Esophagus mucosa (tissue), 1 donor: ENCODE measurements at places on chromosomes 7 and 10.

GRCh38 chr10:11668847-11669610 is 57.6 kb upstream of the USP6NL start:
- ATAC-seq = no peak

GRCh38 chr10:15795036-15795792 is 65.1 kb downstream of the MINDY3 start:
- no peak for ATAC-seq

DNA sequence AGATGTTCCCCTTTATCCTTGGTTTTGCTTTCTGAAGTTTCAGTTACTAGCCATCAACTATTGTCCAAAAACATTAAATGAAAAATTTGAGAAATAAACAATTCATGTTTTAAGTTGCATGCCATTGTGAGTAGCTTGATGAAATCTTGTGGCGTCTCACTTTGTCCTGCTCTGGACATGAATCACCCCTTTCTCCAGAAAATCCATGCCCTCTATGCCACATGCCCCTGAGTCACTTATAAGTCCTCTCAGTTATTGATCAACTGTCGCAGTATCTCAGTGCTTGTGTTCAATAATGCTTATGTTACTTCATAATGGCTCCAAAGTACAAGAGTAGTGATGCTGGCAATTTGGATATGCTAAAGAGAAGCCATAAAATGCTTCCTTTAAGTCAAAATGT is 208.0 kb upstream of the FERD3L start:
- ATAC-seq = no peak

DNA sequence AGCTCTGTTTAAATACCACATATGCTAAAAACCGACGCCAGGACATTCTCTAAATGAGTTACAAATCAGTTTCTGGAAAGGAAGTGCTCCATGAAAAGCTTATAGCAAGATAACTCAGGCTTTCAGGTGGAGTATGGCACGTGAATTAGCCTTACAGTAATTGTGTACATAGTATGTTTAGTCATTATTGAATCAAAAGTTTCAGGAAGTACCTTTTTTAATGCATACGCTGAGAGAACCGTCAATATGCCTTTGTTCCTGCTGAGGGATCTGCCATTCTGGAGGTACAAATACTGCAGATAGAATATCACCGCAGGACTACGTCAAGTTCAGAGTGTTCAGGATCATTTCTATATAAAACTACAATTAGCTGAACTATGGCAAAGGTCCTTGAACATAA is 45.7 kb downstream of the ANKMY2 start:
- ATAC-seq = no peak

- ATAC-seq = no peak
These were observed 142.0 kb upstream of the RET start for GRCh38 chr10:42934842-42935241.

DNA sequence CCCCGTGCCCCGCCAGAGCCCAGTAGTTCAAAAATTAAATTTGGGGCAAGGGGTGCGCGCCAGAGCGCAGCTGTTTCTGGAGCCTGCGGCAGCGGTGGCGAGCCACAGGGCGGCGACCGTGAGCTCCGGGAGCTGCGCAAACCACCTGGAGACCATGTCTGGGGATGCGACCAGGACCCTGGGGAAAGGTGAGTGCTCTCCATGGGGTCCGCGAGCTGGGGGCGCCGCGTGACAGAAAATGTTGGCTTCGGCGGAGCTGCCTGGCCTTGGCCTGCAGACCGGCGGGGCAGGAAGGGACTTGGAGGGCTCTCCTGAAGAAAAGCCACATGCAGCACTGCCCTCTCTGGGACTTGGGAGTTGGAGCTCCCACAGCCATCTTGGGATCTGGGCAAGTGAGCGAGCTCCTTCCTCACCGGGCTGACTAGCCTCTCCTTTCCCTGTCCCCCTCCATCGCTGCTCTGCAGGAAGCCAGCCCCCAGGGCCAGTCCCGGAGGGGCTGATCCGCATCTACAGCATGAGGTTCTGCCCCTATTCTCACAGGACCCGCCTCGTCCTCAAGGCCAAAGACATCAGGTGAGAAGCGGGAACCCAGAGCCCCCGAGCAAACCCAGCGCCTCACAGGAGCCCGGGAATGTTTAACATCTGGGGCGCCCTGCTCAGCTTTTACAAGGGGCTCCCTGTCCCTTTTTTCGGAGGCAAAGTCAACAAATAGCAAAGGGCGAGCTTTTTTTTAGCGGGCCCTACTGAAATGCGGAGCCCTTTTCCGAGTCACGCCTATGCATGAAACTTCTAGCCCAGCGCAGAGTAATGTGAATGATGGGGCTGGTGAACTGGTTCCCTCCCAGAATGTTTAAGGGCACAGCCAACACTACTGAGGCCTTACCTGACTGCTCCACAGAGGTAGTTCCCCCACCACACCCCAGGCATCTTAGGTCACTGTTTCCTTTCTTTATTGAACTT is 6.1 kb downstream of the GSTO2 start:
- ATAC-seq = peak; percentile 84

DNA sequence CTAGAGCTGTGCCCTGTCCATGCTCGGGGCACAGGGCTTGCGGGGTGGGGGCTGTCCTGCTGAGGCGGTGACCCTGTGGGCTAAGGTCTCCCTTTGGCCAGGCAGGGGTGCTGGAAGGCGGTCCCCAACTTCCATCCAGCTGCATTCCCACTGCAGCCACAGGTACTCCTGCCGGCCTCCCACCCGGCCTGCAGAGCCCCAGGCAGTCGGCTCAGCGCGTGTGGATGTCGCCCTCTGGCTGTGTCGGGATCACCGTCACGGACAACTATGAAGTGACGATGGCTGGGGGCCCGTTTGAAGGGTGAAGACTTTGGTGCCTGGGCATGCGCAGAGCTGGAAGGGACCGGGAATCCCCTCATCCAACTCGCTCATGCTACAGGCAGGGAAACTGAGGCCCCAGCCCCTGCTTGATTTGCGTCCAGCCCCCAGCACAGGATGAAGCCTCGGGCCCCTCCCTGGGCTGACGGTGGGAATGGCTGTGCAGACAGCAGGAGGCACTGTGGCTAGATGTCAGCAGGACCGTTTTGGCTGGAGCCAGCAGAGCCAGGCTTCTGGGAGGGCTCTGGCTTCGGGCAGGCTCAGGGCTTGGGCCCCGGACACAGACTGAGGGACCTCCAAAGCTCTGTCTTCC is 2.3 kb upstream of the TMEM184A start:
- ATAC-seq = no peak

DNA sequence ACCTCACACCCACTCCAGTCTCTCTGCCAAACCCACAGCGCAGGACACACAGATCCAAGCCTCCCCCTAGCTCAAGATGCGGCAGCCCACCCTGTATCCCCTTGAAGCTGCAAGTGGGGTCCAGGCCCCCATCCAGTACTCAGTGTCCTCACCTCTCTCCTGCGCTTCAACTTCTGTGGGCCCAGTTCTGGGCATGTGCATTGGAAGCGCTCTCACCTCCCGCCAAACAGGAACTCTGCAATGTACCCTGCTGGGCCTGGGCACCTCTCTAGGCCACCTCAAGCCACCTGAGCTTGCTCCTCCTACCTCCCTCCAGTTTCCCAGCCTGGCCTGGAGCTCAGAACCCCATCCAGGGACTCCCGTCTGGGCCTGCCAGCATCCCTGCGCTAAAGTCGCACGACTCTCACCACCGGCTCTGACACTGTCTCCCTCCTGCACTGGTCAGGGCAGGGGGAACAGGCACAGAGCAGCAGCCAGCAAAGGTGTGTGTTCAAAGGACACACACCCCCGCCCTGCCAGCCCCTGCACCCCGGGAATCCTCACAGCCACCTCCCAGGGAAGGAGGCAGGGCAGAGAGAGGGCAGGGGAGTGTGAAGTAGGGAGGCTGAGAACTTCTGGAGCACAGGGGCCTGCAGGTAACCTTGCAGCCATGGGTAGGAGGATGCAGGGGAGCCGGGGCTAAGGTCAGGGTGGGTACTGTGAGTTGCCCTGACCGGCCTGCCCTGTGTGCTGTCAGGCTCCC is 51.7 kb upstream of the MSMB start:
- no peak for ATAC-seq

GRCh38 chr7:92557808-92558362 is 29.3 kb downstream of the RBM48 start:
- ATAC-seq = no peak

GRCh38 chr10:18113881-18114280 is 26.3 kb upstream of the CACNB2 start:
- no peak for ATAC-seq

- ATAC-seq = no peak
These were observed 723.5 kb upstream of the POM121L12 start for GRCh38 chr7:52311886-52312285.

- peak; percentile 67 for ATAC-seq
These were observed 13.7 kb upstream of the USP6NL start for GRCh38 chr10:11625019-11625735.

- no peak for ATAC-seq
These were observed 366.5 kb upstream of the SEMA3C start for GRCh38 chr7:81285142-81285871.

GRCh38 chr10:103651783-103652476 is 158.4 kb downstream of the NEURL1 start:
- no peak for ATAC-seq

DNA sequence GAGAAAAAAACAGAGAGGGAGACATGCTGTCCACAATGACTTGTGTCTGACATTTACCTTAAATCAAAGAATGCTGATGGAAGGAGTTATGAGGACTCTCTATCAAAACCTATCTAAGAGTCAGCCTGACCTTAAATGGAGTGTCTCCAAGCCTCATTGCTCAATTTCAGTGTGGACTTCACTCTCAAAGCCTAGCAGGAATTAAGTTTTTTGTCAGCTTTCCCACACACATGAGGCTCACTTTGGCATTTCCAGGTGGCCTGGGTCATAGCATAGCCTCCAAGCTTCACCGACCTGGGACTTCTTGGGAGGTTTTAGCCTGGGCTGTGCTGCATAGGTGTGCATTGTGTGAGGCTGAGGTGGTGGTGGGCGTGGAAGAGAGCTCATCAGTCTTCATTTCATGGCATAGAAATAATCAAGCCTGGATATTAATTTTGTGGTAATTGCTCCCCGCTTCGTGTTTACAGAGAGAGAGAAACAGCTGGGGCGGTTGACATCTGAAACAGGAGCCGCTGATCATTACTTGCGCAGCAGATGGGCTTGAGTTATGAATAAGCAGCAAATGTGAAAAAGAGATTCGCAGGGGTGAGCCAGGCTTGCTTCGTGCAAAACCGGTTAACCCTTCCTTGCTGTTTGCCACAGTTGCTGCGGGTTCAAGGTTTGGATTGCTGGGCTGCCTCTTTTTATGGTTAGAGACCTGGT is 647.8 kb downstream of the INHBA start:
- no peak for ATAC-seq

GRCh38 chr10:6033954-6034353 is 28.2 kb downstream of the IL2RA start:
- ATAC-seq = no peak

DNA sequence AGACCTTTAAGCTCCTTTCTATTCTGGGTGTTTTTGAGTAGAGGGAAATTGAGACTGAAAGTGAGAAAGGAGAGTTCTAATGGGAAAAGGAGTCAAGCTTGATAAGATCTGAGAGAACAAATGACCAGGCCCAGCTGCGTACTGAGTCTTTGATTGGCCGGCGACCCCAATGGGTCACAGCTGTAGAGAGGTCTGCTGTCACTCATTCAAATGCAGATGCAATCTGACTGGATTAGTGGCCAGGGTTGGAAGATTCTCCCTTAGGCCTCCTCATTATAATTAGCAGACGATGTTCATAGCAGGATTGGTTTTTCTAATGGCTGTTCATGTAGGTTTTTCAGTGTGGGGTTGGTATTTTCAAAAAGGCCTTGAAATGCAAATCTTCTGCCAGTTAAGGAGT is 127.2 kb upstream of the SLC25A13 start:
- no peak for ATAC-seq

DNA sequence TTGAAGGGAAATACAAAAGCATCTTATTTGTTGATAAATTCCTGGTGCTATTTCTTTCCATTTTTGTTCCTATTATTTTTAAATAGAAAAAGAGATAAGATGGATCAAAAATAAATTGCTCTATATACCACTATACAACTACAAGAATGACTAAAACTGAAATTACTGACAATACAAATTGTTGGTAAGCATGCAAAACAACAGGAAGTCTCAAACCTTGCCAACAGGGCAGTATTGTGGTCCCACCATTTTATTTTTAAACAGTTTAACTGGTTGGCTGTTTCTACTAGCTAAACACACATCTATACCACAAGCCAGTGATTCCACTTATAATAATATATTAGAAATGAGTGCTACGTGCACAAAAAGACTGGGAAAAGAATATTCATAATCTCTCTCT is 213.0 kb downstream of the JAZF1 start:
- no peak for ATAC-seq

- peak; percentile 76 for ATAC-seq
These were observed at the start of the genes DYDC1 and DYDC2 for GRCh38 chr10:80356563-80356988. Gene DYDC1 (minus strand): TSS chr10:80356755. CDS start chr10:80352601, 4,154 bp downstream. Gene DYDC2 (plus strand): TSS chr10:80356781. CDS start chr10:80362444, 5,663 bp downstream.

DNA sequence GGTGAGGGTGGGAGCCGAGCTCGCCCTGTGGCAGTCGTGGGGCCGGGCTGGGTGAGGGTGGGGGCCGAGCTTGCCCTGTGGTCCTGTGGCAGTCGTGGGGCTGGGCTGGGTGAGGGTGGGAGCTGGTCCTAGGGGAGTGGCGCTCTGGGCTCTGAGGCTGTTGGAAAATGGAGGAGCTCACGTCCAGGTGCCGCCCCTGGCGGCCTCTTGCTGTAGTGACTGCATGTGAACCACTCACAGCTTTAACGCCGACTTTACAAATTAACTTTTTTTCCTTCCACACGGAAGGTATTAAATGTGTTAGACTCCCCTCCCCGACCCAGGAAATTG is 312.6 kb downstream of the WDR37 start:
- no peak for ATAC-seq

- peak; percentile 17 for ATAC-seq
These were observed 163.3 kb downstream of the GRID1 start for GRCh38 chr10:86203162-86203905.

GRCh38 chr7:89002981-89003956 is 207.7 kb upstream of the TEX47 start:
- ATAC-seq = no peak

- ATAC-seq = peak; percentile 95
These were observed at the start of gene DYNC1I1 for GRCh38 chr7:95772298-95772770. Gene DYNC1I1 (plus strand): TSS chr7:95772554. CDS start chr7:95804730, 32,176 bp downstream.

- ATAC-seq = no peak
These were observed 45.1 kb downstream of the BPGM start for GRCh38 chr7:134691546-134692343.

DNA sequence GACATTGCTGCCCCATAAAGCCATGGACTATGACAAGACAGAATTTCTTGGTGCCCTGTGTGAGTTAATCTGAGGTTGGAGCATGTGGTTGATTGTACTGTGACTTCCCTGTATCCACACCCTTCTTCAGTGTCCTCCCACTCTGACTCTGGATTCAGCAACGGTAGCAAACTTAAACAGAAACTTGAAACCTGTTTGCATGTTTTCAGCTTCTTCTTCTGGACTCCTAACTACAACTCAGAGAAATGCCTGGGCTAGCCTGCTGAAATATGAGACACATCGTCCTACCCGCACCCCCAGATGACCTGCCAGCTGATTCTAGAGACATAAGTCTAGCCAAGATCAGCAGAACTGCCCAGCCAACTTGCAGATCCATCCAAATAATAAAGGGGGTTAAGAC is 78.4 kb downstream of the IPMK start:
- ATAC-seq = peak; percentile 48
